ENCODE measurements at places on chromosomes 6 and 20. TPM values are rescaled to one million over a fixed set of nuclear protein-coding genes. Genes with fewer than 3 reads are reported as not detected.
A peak's percentile ranks its signal among the peaks of the same experiment; 100 is the strongest.

DNA sequence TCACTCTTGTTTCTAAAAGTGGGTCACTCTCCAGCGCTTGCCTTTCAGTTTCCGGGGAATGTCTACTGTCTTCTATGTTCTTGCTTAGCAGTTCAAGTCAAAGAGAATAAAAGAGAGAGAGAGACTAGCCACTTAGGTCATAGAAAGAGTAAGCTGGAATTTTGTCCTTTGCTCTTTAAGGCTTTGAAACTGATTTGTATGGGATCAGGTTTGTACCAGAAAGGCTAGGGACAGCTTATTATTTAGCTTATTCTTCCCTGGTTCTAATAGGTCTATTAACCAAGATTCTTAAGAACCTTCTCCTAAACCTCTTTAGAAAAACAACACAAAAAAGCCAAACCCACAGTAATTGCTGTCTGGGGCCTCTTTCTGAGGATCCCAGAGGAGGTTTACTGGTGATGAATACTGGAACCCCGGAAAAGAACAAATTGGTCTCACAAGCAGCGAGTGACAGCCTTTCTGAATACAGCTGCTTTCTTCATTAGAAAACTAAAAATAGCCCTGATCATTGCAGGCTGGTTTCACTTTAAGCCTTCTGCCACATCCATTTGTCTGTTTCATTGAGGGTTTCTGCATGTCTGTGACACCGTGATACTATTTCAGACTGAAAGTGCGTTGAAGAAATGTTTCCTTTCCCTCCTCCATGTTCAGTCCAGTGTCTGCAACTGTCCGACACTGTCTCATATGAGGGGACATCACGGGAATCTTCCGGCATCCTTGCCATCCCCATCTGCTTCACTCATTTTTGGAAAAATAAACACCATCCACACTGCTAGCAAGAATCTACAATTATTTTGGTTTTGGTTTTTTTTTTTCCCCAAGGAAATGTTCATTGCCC lies 75.1 kb upstream of the ATXN1 start:
- no peak overlapping the region for H3K4me3 ChIP-seq
- no peak for DNase-seq
- no peaks in the 10 kb centered on the region for H3K36me3 ChIP-seq
- no peaks in the 10 kb centered on the region for H3K27me3 ChIP-seq

- no peaks in the 10 kb centered on the region for H3K4me1 ChIP-seq
- no peaks in the 10 kb centered on the region for H3K36me3 ChIP-seq
- no peaks in the 10 kb centered on the region for H3K27me3 ChIP-seq
- no peak overlapping the region for H3K4me3 ChIP-seq
Observed at GRCh38 chr6:168867247-168868102, 386.2 kb downstream of the THBS2 start.

DNA sequence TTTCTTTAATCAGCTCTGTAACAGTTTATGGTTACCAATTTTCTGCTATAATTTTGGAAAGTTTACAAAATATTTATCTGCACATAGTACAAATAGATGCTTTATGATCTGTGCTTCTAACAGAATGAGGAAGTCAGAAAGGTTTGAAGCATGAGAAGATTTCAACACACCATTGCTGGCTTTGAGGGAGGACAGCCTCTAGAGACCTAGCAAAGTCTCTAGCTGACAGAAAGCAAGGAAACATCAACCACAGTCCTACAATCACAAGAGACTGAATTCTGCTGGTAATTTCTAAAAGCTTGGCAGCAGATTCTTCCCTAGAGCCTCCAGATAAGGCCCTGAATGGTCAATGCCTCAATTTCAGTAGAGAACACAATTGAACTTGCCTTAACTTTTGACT lies 750.8 kb upstream of the SLC35B3 start:
- no peaks in the 10 kb centered on the region for H3K4me1 ChIP-seq
- no peak for DNase-seq
- H3K27me3 ChIP-seq = no peaks in the 10 kb centered on the region
- no peaks in the 10 kb centered on the region for H3K36me3 ChIP-seq

GRCh38 chr6:112296122-112296521 lies 41.8 kb upstream of the LAMA4 start:
- H3K27ac ChIP-seq = no peak overlapping the region
- no peaks in the 10 kb centered on the region for H3K27me3 ChIP-seq
- no peak overlapping the region for H3K4me3 ChIP-seq
- DNase-seq = peak; percentile 75
- H3K4me1 ChIP-seq = no peaks in the 10 kb centered on the region
- H3K36me3 ChIP-seq = no peaks in the 10 kb centered on the region

DNA sequence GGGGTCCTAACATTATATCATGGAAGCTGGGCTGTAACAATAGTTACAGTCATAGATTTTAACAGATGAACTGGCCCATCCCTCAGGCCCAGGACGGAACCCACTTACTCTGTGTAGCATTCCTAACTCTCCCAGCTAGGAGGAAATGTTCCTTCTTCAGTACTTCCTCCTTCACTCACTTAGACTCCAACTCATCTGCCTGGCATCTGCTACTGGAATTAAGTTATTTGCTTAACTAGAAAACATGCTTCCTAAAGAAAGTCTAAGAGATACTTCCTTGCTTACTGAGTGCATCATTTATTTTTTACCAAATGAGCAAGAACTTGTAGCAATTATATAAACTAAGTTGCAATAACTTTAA lies 20.5 kb downstream of the GCLC start:
- H3K27ac ChIP-seq = no peak overlapping the region
- H3K27me3 ChIP-seq = no peaks in the 10 kb centered on the region
- no peak overlapping the region for H3K4me3 ChIP-seq
- H3K36me3 ChIP-seq = peaks cover 4% of the 10 kb centered on the region

DNA sequence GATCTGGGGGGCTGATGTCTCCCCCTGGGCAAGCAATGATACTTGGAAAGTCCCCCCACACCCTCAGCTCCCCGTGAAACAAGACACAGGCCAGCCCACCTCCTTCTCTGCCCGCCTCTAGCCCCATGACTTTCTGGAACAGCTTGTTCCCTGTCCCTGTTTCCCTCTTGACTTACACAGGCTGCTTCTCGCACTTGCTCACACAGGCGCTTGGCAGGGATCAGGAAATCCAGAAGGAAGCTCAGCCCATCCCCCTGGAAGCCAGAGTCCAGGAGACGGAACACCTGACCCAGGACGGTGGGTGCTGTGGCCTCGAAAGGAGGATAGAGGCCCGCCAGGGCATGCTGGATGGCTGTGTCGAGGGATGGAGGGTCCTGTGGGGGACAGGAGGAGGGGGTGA lies 14.8 kb downstream of the KIAA1755 start:
- H3K4me1 ChIP-seq = no peaks in the 10 kb centered on the region
- no peak overlapping the region for H3K27ac ChIP-seq
- no peak for DNase-seq
- H3K4me3 ChIP-seq = no peak overlapping the region
- H3K36me3 ChIP-seq = no peaks in the 10 kb centered on the region
- no peaks in the 10 kb centered on the region for H3K27me3 ChIP-seq

GRCh38 chr6:43717389-43717788 lies 29.8 kb upstream of the MRPS18A start:
- no peaks in the 10 kb centered on the region for H3K4me1 ChIP-seq
- H3K27ac ChIP-seq = no peak overlapping the region
- no peak overlapping the region for H3K4me3 ChIP-seq
- no peaks in the 10 kb centered on the region for H3K27me3 ChIP-seq

Gene TFAP2A
- 0.21 TPM for polyA plus RNA-seq

- no peaks in the 10 kb centered on the region for H3K27me3 ChIP-seq
- H3K4me3 ChIP-seq = no peak overlapping the region
- H3K36me3 ChIP-seq = no peaks in the 10 kb centered on the region
- no peak for DNase-seq
Observed at GRCh38 chr20:10591946-10592521, 81.8 kb downstream of the JAG1 start.

GRCh38 chr6:112464901-112465665 lies 118.0 kb downstream of the RFPL4B start:
- H3K27me3 ChIP-seq = no peaks in the 10 kb centered on the region
- H3K4me3 ChIP-seq = no peak overlapping the region
- no peak overlapping the region for H3K27ac ChIP-seq
- no peaks in the 10 kb centered on the region for H3K36me3 ChIP-seq
- DNase-seq = no peak

DNA sequence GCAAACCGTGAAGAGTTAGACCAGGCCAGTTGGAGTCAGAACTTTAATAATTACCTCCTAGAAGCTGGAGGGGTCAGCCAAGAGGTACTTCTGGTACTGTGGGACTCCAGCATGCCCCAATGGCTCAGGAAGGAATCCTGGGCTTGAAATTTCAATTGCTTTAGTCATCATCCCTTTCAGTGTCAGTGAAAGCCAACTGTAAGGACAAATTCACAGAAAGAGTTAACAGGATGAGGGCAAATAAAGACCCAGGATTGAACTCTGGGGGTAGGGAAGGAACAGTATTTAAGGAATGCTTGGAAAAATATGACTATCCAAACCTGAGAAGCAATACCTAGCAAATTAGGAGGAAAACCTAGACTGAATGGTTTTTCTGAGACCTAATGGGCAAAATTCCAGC lies 735.1 kb upstream of the MARCKS start:
- H3K4me3 ChIP-seq = no peak overlapping the region
- H3K27me3 ChIP-seq = no peaks in the 10 kb centered on the region
- H3K36me3 ChIP-seq = no peaks in the 10 kb centered on the region
- DNase-seq = peak; percentile 74

DNA sequence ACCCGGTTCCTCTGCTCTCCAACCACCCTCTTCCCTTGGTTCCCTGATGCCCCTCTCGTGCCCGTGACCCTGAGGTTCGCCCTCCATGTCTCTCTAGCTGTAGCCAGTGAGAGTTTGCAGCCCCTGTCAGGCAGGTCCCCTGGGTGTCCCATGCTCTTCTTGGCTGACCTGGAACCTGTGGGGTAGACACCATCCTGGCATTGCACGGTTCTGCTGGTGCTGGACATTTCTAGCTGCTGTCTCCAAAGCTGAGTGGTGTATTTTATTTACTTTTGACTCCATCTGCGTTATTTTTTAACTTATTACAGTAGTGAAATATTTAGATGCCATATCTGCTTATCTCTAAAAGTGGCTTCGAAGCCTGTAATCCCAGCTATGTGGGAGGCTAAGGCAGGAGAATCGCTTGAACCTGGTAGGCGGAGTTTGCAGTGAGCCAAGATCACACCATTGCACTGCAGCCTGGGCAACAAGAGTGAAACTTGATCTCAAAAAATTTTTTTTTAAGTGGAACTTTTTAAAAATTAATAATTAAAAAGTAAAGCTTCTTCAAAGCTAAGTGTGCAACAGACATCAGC lies 12.5 kb downstream of the ENTPD6 start:
- DNase-seq = no peak
- H3K4me3 ChIP-seq = no peak overlapping the region
- peaks cover 4% of the 10 kb centered on the region for H3K4me1 ChIP-seq
- H3K27me3 ChIP-seq = no peaks in the 10 kb centered on the region
- H3K27ac ChIP-seq = no peak overlapping the region

- H3K27me3 ChIP-seq = peaks cover 10% of the 10 kb centered on the region
- H3K36me3 ChIP-seq = peaks cover 27% of the 10 kb centered on the region
Observed at GRCh38 chr20:62856931-62857619, 4.5 kb downstream of the TCFL5 start.

- no peak overlapping the region for H3K27ac ChIP-seq
- no peaks in the 10 kb centered on the region for H3K27me3 ChIP-seq
- peaks cover 15% of the 10 kb centered on the region for H3K4me1 ChIP-seq
- H3K4me3 ChIP-seq = no peak overlapping the region
- no peak for DNase-seq
Observed at GRCh38 chr20:17747431-17747846, 47.7 kb downstream of the BANF2 start.

GRCh38 chr6:42450477-42451332 lies 1.0 kb downstream of the TRERF1 start:
- DNase-seq = peak; percentile 43
- peaks cover 11% of the 10 kb centered on the region for H3K27me3 ChIP-seq
- no peaks in the 10 kb centered on the region for H3K36me3 ChIP-seq
- H3K4me3 ChIP-seq = peak overlapping the region; percentile 97
- peak overlapping the region; percentile 97 for H3K27ac ChIP-seq

GRCh38 chr20:17885544-17885943 lies 83.0 kb downstream of the SNX5 start:
- peaks cover 9% of the 10 kb centered on the region for H3K4me1 ChIP-seq
- DNase-seq = no peak
- 0 out of 2 replicates have a peak, but pooled peaks cover 5% of the 10 kb centered on the region for H3K36me3 ChIP-seq
- H3K4me3 ChIP-seq = no peak overlapping the region
- H3K27ac ChIP-seq = no peak overlapping the region
- H3K27me3 ChIP-seq = no peaks in the 10 kb centered on the region

GRCh38 chr20:40678286-40678875 lies 10.7 kb downstream of the MAFB start:
- no peak overlapping the region for H3K27ac ChIP-seq
- H3K4me1 ChIP-seq = peaks cover 15% of the 10 kb centered on the region
- DNase-seq = no peak
- no peaks in the 10 kb centered on the region for H3K36me3 ChIP-seq

DNA sequence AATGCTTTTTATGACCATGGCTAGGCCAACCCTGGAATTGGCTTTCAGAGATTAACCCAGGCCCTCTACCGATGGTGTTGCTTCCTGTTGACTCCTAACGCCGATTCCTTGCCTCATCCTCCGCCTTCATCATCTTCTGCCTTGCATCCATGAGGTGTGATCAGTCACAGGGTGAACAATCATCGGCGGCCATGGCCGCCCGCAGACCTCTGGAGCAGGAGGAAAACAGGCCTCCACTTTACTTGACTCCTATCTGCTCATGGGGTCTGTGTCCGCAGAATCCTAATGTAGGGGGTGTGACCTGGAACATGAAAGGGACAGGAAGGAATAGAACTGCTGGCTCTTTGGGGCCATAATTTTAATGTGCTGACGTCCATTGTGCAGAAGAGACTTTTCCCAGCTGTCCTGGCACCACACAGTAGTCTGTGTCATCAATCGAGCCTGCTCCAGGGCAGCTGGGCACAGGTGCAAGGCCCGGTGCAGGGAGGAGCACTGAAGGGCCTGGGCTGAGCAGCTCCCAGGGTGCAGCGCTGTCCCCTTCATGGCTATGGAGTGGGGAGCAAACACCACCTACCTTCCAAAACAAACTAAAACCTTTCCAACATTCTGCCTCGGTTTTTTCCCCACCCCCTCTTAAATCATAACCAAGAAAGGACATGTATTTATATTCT lies 8.0 kb downstream of the SLC22A3 start:
- no peaks in the 10 kb centered on the region for H3K27me3 ChIP-seq
- no peaks in the 10 kb centered on the region for H3K36me3 ChIP-seq
- H3K27ac ChIP-seq = no peak overlapping the region
- no peak overlapping the region for H3K4me3 ChIP-seq

All from GM23338 (cell line).